Activated CD4-positive, alpha-beta memory T cell treated with anti-CD3 and anti-CD28 coated beads for 36 hours (primary cell): ENCODE measurements at places on chromosomes 1 and 21. TPM values are rescaled to one million over a fixed set of nuclear protein-coding genes. Genes with fewer than 3 reads are reported as not detected.
A peak's percentile ranks its signal among the peaks of the same experiment; 100 is the strongest.

DNA sequence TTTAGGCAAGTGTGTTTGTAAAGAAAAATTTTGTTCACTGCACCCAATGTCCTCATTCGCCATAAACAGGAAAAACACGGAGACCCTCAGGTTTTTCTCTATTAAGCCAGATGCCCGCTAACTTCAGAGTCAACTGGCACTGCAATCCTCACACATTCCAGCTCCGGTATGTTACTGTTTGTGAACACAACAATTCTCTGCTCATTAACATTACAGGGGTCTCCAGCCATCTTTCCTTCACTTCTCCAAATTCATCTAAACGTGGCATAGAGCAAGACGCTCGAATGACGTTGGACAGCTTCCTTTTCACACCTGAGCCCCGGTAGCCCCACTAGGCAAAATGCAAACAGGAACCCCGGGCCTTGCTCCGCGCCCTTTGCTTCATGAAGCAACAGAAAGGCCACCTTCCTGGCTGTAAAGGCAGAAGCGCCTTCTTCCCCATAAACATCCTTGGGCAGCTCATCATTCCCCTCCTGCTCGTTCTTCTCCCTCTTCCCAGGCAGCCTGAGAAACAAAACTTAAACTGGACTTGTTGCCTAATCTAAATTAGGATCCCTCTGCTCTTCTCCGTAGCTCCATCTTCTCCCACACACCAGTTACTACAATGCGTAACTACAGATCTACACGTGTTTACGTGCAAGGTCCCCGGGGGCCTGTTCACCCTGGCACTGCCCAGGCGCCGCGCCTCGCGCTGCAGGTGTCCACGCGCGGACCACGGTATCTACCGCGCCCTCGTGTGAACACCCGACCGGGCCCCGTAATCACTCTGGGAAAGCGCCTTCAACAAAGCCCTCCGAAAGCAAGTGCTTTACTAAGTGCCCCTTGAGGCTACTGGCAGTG lies 1.2 kb downstream of the LBR start:
- peak overlapping the region; percentile 79 for H3K27ac ChIP-seq
- peaks cover 21% of the 10 kb centered on the region for H3K36me3 ChIP-seq
- no peaks in the 10 kb centered on the region for H3K27me3 ChIP-seq
- DNase-seq = peak; percentile 53
- H3K4me1 ChIP-seq = peaks cover 58% of the 10 kb centered on the region

GRCh38 chr1:194568610-194569009 lies 1382.2 kb upstream of the B3GALT2 start:
- no peaks in the 10 kb centered on the region for H3K36me3 ChIP-seq
- no peak for DNase-seq
- H3K4me1 ChIP-seq = no peaks in the 10 kb centered on the region
- no peak overlapping the region for H3K27ac ChIP-seq
- H3K27me3 ChIP-seq = no peaks in the 10 kb centered on the region

DNA sequence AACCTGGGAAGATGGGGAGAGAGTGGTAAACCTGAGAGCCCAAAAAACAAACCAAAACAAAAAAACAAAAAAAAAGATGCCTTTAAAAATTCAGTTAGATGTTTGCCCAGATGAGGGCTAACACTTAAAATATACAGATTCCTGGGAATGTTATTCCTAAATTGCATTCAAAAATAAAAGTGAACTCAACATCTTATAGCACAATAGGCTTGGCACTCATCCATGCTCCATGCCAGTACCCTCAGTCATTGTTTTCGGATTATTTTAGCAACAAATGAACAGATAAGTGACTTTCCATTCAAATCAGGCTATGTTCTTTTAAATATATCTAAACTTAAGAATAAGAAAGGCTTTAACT lies 3.7 kb downstream of the ATP1A1 start:
- peak overlapping the region; percentile 97 for H3K27ac ChIP-seq
- H3K36me3 ChIP-seq = peaks cover 19% of the 10 kb centered on the region
- no peaks in the 10 kb centered on the region for H3K27me3 ChIP-seq
- H3K4me3 ChIP-seq = peak overlapping the region; percentile 88
- peaks cover 69% of the 10 kb centered on the region for H3K4me1 ChIP-seq

GRCh38 chr1:176789571-176790090 lies 326.7 kb downstream of the PAPPA2 start:
- no peak overlapping the region for H3K4me3 ChIP-seq
- no peak for DNase-seq
- H3K4me1 ChIP-seq = no peaks in the 10 kb centered on the region

- H3K4me3 ChIP-seq = no peak overlapping the region
- no peak overlapping the region for H3K27ac ChIP-seq
- H3K4me1 ChIP-seq = peaks cover 10% of the 10 kb centered on the region
- no peaks in the 10 kb centered on the region for H3K36me3 ChIP-seq
Observed at GRCh38 chr1:109134423-109134822, 20.5 kb downstream of the ELAPOR1 start.

DNA sequence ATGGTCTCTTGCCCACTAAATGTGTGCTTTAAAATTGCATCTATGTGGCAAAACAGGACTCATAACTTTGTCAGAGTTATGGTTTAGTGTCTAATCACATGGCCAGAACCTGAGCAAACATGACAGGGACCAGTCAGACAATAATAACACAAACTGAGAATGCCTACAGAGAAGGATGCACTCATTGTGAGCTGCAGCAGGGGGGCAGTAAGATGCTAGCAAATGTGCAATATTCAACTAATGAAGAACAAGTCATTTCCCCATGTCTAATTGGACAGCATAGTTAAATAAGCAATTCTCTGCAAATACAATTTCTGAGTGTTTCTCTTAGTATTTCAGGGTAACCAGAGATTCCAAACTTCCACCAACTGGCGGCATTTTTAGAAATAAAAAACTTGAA lies 30.8 kb downstream of the SPAG17 start:
- DNase-seq = no peak
- H3K36me3 ChIP-seq = no peaks in the 10 kb centered on the region
- no peaks in the 10 kb centered on the region for H3K4me1 ChIP-seq
- H3K27ac ChIP-seq = no peak overlapping the region
- no peaks in the 10 kb centered on the region for H3K27me3 ChIP-seq

GRCh38 chr21:34754690-34755647 lies 86.2 kb downstream of the CLIC6 start:
- no peak overlapping the region for H3K27ac ChIP-seq
- H3K4me1 ChIP-seq = no peaks in the 10 kb centered on the region
- no peak for DNase-seq

- peaks cover 32% of the 10 kb centered on the region for H3K4me1 ChIP-seq
- H3K4me3 ChIP-seq = peak overlapping the region; percentile 85
- H3K36me3 ChIP-seq = no peaks in the 10 kb centered on the region
- DNase-seq = peak; percentile 66
- H3K27ac ChIP-seq = peak overlapping the region; percentile 86
Observed at GRCh38 chr1:236395230-236395946, 1.3 kb downstream of the EDARADD start.

DNA sequence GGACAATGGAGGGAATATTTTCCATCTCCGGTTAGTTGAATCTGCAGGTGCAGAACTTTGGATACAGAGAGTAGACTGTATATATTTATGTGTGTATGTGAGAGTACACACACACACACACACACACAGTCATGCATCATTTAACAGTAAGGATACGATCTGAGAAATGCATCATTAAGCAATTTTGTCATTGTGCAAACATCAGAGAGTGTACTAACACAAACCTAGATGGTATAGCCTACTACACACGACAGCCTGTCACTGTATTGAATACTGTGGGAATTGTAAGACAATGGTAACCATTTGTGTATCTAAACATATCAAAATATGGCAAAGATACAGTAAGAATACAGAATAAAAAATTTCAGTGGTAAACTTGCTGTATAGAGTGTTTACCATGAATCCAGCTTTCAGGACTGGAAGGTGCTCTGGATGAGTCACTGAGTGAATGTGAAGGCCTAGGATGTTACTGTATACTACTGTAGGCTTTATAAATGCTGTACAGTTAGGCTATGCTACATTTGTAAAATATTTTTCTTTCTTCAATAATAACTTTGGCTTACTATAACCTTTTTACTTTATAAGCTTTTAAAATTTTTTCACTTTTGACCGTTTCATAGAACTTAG lies 138.5 kb downstream of the ZZZ3 start:
- no peak for DNase-seq
- no peak overlapping the region for H3K27ac ChIP-seq
- H3K4me3 ChIP-seq = no peak overlapping the region
- H3K4me1 ChIP-seq = no peaks in the 10 kb centered on the region
- H3K36me3 ChIP-seq = no peaks in the 10 kb centered on the region

GRCh38 chr1:36918604-36919003 lies 115.7 kb downstream of the GRIK3 start:
- no peaks in the 10 kb centered on the region for H3K36me3 ChIP-seq
- peaks cover 11% of the 10 kb centered on the region for H3K27me3 ChIP-seq
- H3K4me1 ChIP-seq = no peaks in the 10 kb centered on the region

DNA sequence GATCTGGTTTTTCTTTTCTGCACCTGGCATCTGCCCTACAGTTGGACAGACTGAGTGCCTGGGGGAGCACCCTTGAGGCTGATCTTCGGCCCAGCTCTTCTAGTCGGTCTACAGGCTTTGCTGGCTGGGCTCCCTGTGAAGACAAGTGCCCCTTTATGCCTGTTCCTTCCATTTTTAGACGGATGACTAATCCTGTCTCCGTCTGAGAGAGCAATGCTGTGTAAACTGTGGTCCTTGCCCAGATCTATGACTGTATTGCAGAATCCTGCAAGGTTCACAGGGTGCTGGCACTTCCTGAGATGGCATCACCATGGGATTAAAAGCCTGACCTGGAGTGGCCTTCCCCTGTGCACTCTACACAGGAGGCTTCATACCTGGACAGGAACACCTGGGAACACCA lies 47.6 kb upstream of the SAMD13 start:
- DNase-seq = no peak
- no peaks in the 10 kb centered on the region for H3K4me1 ChIP-seq
- H3K27me3 ChIP-seq = no peaks in the 10 kb centered on the region
- H3K36me3 ChIP-seq = no peaks in the 10 kb centered on the region

DNA sequence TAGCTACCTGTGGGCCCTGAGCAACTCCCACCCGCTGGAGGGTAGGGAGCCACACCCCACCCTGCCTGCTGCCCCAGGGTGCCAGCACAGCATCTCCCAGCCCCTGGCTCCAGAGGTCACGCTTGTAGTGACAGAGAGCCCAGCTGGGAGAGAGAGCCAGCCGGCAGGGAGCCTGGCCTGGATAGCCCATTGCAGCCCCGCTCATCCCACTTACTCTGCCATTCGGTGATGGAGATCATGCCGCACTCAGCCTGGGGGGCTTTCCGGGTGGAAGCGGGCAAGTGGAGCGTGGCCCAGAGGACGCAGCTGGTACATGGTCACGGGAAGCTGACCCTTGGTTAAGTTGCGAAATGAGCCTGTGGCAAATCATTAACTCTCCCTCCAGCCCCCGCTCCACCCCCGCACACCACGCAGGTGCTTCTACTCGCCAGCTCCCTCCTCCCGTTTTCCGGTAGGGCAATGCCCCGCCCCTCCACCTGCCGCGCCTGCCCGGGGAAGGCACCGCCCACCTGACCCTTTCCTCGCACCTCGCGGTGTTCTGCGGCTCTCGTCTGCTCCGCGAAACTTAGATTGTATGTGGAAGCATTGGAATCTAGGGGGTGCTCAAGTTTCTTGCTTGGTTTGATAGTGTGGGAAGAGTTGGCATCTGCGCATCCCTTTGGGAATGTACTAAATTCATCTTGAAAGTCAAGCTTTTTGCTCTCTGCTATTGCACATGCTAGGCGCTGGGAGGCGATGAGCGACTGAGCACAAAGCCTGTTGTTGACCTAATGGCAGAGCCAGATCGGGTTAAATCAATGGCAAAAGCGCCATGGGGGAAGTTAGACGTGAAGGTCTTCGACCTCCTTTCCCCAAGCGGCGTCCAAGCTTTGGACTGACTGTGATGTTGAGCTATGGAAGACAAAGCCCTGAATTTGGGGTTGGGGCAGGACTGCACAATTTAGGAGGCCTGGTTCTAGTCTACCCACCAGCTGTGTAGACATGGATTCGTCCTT lies at the start of gene GOLT1A:
Gene GOLT1A, minus strand, starts transcription at position 321 of the 995 bp plus-strand sequence. Its CDS starts 82 bp downstream, at position 239.
- peaks cover 3% of the 10 kb centered on the region for H3K4me1 ChIP-seq
- peak within 1 kb of the TSS; percentile 40 for H3K4me3 ChIP-seq
- H3K27ac ChIP-seq = no peak within 1 kb of the TSS
- H3K36me3 ChIP-seq = no peaks in the 10 kb centered on the region

GRCh38 chr1:185559151-185559550 lies 175.0 kb upstream of the HMCN1 start:
- no peak overlapping the region for H3K4me3 ChIP-seq
- no peaks in the 10 kb centered on the region for H3K27me3 ChIP-seq
- no peak for DNase-seq
- no peak overlapping the region for H3K27ac ChIP-seq
- no peaks in the 10 kb centered on the region for H3K36me3 ChIP-seq

GRCh38 chr1:57295326-57295725 lies 128.5 kb downstream of the DAB1 start:
- no peaks in the 10 kb centered on the region for H3K27me3 ChIP-seq
- H3K4me3 ChIP-seq = no peak overlapping the region
- no peak overlapping the region for H3K27ac ChIP-seq
- no peak for DNase-seq
- no peaks in the 10 kb centered on the region for H3K36me3 ChIP-seq
- H3K4me1 ChIP-seq = no peaks in the 10 kb centered on the region

GRCh38 chr1:117608115-117608615 lies 2.3 kb downstream of the TENT5C start:
- peaks cover 58% of the 10 kb centered on the region for H3K4me1 ChIP-seq
- DNase-seq = no peak
- peaks cover 19% of the 10 kb centered on the region for H3K36me3 ChIP-seq
- peak overlapping the region; percentile 89 for H3K4me3 ChIP-seq
- peak overlapping the region; percentile 31 for H3K27ac ChIP-seq

DNA sequence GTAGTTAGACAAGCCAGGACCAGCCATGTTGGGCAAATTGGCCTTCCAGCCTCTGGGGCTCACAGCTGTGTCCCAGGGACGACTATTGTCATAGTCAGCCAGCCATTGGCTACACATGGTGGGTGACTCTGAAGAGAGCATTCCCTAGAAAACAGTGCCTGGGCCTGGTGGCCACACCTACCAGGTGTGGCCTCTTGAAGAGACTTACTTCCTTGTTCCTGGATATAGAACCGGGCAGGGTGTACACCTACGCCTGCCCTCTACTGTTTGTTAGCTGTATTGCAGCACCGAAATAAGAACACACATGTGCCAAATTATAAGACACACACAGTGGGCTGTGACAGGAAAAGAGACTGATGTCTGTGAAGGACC lies 134.6 kb upstream of the ARHGEF16 start:
- peak; percentile 61 for DNase-seq
- H3K36me3 ChIP-seq = no peaks in the 10 kb centered on the region
- no peak overlapping the region for H3K4me3 ChIP-seq
- H3K4me1 ChIP-seq = peaks cover 6% of the 10 kb centered on the region
- no peaks in the 10 kb centered on the region for H3K27me3 ChIP-seq

GRCh38 chr1:87178441-87178840 lies 150.2 kb upstream of the LMO4 start:
- no peak overlapping the region for H3K4me3 ChIP-seq
- H3K27ac ChIP-seq = no peak overlapping the region
- H3K27me3 ChIP-seq = peaks cover 20% of the 10 kb centered on the region
- DNase-seq = no peak

LCE1B gene
- not detected for total RNA-seq

LIPI gene
- not detected for total RNA-seq

COL16A1 gene
- 0.45 TPM for total RNA-seq

STUM gene
- total RNA-seq = not detected

RAB25 gene
- 0.52 TPM for total RNA-seq

NUAK2 gene
- 4.4 TPM for total RNA-seq

ZNF692 gene
- 60.4 TPM for total RNA-seq

ADAMTSL4 gene
- 1.1 TPM for total RNA-seq

NCAM2 gene
- not detected for total RNA-seq

CNR2 gene
- total RNA-seq = not detected

PRKAA2 gene
- total RNA-seq = not detected

IFI6 gene
- 76.4 TPM for total RNA-seq

FAM72B gene
- total RNA-seq = 26.6 TPM

AADACL4 gene
- total RNA-seq = not detected
